ENCODE measurements at places on chromosomes 2 and 18.

DNA sequence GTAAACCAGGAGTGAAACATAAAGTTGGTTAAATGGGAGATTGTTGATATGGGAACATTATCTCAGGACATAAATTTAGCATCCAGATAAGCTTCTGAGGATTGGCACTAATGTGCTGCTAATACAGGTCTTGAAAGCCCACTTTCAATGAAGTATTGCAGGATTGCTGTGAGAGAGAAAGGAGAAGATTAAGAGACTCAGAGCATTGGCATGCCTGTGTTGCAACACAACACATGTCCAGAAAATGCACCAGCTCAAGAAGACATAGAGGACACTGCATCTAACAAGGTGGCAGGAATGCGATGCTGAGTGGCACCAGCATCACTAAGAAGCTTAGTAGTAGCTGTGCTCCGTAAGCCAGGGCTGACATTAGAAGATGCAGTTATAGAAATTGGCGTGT lies 728.9 kb downstream of the SUCLG1 start:
- H3K4me1 ChIP-seq: no peaks in the 10 kb centered on the region
- H3K36me3 ChIP-seq: no peaks in the 10 kb centered on the region
- no peak overlapping the region for H3K4me3 ChIP-seq
- no peaks in the 10 kb centered on the region for H3K27me3 ChIP-seq

- H3K4me1 ChIP-seq: no peaks in the 10 kb centered on the region
- no peaks in the 10 kb centered on the region for H3K27me3 ChIP-seq
- no peaks in the 10 kb centered on the region for H3K36me3 ChIP-seq
- H3K27ac ChIP-seq: no peak overlapping the region
Measured at GRCh38 chr2:205024822-205025518, 479.7 kb downstream of the PARD3B start.

- no peak overlapping the region for H3K4me3 ChIP-seq
- peaks cover 22% of the 10 kb centered on the region for H3K4me1 ChIP-seq
- H3K27me3 ChIP-seq: no peaks in the 10 kb centered on the region
- DNase-seq: no peak
- H3K36me3 ChIP-seq: no peaks in the 10 kb centered on the region
- H3K27ac ChIP-seq: peak overlapping the region; percentile 24
Measured at GRCh38 chr2:12074126-12074844, 327.9 kb downstream of the LPIN1 start.

DNA sequence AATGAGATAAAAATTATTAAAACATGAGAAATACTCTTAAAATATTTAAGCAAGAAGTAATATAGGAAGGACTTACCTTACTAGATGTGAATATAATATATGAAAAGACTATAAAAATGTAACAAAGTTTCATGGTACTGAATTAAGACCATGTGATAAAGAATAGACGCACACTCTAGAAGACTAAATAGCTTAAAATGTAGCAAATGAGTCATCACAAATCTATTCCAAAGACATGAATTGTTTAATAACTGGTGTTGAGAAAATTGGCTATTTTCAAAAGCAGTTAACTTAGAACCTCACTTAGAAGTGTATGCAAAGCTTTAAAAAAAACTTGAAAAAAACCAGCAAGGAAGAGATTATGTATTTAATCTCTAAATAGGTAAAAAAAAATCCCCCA lies 64.1 kb downstream of the POLE4 start:
- H3K27ac ChIP-seq: no peak overlapping the region
- H3K36me3 ChIP-seq: no peaks in the 10 kb centered on the region
- no peaks in the 10 kb centered on the region for H3K4me1 ChIP-seq
- no peaks in the 10 kb centered on the region for H3K27me3 ChIP-seq

- peaks cover 11% of the 10 kb centered on the region for H3K4me1 ChIP-seq
- H3K27ac ChIP-seq: no peak overlapping the region
- DNase-seq: no peak
- no peaks in the 10 kb centered on the region for H3K36me3 ChIP-seq
Measured at GRCh38 chr18:46756025-46756558, 761 bp downstream of the ST8SIA5 start.

DNA sequence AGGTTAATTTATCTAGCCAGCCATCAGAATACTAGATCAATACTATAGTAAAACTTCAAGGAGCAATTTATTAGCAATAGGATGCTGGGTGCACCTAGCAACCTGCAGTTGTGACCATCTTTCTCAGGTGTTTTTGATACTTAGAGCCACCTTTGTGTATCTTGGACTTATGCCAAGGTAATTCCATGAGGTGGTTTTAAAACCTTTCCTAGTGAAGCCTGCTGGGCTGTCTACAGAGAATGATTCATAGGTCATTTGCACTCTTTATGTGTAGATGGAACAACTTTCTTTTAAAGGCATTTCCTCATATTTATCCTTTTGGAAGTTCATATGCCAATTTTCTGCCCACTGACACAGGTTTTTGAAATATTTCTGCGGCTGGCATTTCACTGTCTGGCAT lies 1030.1 kb upstream of the POU3F3 start:
- H3K4me1 ChIP-seq: no peaks in the 10 kb centered on the region
- no peak overlapping the region for H3K27ac ChIP-seq
- H3K4me3 ChIP-seq: no peak overlapping the region
- no peaks in the 10 kb centered on the region for H3K36me3 ChIP-seq
- no peaks in the 10 kb centered on the region for H3K27me3 ChIP-seq

GRCh38 chr2:69381337-69381737 lies 5.7 kb downstream of the GFPT1 start:
- no peak for DNase-seq
- H3K4me3 ChIP-seq: no peak overlapping the region

- H3K27ac ChIP-seq: no peak overlapping the region
- no peaks in the 10 kb centered on the region for H3K36me3 ChIP-seq
- no peaks in the 10 kb centered on the region for H3K4me1 ChIP-seq
- DNase-seq: no peak
Measured at GRCh38 chr2:33746208-33746800, 147.2 kb upstream of the FAM98A start.

- peak overlapping the region; percentile 71 for H3K4me3 ChIP-seq
- peaks cover 38% of the 10 kb centered on the region for H3K4me1 ChIP-seq
- no peak for DNase-seq
- peak overlapping the region; percentile 90 for H3K27ac ChIP-seq
- H3K36me3 ChIP-seq: peaks cover 21% of the 10 kb centered on the region
- H3K27me3 ChIP-seq: no peaks in the 10 kb centered on the region
Measured at GRCh38 chr18:63137999-63138435, 181.6 kb downstream of the BCL2 start.

DNA sequence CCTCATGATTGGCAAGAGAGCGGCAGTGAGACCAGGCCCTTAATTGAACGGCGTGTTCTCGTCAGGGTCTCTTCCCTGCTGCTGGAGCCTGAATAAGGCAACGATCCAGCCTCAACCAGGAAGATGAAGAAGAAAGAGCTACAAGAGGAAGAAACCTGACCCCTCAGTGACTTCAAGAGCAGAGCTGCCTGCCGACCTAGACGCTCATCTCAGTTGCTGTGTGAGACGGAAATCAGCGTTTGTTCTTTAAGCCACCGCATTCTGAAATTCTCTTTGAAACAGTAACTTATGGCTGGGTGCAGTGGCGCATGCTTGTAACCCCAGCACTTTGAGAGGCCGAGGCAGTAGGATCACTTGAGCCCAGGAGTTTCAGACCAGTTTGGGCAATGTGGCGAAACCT lies 29.6 kb upstream of the KCNG3 start:
- no peaks in the 10 kb centered on the region for H3K4me1 ChIP-seq
- H3K36me3 ChIP-seq: no peaks in the 10 kb centered on the region
- H3K27ac ChIP-seq: no peak overlapping the region
- no peak for DNase-seq
- H3K4me3 ChIP-seq: no peak overlapping the region
- H3K27me3 ChIP-seq: no peaks in the 10 kb centered on the region

- H3K27me3 ChIP-seq: no peaks in the 10 kb centered on the region
- H3K4me1 ChIP-seq: peaks cover 74% of the 10 kb centered on the region
- no peak for DNase-seq
- H3K4me3 ChIP-seq: peak overlapping the region; percentile 91
Measured at GRCh38 chr2:30226144-30227032, 4.9 kb upstream of the LBH start.

DNA sequence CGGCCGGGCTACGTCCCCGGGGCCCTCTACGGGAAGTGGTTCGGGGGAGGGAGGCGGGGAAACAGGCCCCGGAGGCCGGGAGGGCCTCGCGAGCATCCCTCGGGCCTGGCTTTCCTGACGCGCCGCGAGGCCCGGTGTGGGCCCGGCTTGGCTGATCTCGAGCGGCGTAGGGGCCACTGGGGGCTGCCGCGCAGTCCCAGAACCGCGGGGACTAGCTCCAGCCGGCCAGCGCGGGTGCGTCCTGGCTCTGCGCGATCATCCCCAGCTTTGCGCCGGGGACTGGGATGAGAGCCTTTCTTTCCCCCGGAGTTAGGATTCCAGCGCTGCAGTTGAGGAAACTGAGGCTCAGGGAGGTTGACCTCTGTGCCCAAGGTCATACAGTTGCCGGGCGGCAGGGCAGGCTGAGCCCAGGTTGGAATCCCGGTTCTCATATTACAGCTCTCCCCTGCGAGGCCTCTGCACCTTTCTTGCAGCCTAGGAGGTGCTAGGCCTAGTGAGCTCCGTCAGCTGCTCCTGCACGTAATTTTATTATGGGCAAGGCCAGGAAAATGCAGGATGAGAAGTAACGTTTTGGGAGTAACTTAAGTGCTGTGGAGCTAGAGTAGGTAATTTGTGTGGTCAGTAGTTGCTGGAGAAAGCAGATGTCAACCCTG lies 501 bp downstream of the LPIN1 start:
- peaks cover 69% of the 10 kb centered on the region for H3K4me1 ChIP-seq
- H3K4me3 ChIP-seq: peak overlapping the region; percentile 82
- H3K27me3 ChIP-seq: no peaks in the 10 kb centered on the region
- H3K27ac ChIP-seq: peak overlapping the region; percentile 92
- peaks cover 14% of the 10 kb centered on the region for H3K36me3 ChIP-seq
- no peak for DNase-seq

DNA sequence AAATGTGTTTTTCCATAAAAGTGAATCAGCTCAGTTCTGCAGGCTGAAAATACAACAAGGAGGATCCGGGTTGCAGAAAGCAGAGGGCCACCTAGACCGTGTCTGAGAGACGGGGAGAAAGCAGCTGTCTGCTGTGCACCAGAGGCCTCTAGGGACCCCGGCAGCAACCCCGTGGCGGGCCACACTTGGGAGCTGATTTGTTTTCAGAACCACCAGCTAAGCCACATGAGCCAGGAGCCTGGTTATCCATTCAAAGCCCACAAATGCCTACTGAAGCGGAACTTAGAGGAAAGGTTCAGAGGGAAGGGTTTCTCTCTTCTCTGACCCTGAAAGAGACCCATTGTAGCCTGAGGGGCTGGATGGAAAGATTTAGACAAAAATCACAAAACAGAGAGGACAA lies 28.4 kb upstream of the ID2 start:
- no peak overlapping the region for H3K4me3 ChIP-seq
- H3K4me1 ChIP-seq: peaks cover 4% of the 10 kb centered on the region
- H3K27ac ChIP-seq: no peak overlapping the region
- no peaks in the 10 kb centered on the region for H3K36me3 ChIP-seq

DNA sequence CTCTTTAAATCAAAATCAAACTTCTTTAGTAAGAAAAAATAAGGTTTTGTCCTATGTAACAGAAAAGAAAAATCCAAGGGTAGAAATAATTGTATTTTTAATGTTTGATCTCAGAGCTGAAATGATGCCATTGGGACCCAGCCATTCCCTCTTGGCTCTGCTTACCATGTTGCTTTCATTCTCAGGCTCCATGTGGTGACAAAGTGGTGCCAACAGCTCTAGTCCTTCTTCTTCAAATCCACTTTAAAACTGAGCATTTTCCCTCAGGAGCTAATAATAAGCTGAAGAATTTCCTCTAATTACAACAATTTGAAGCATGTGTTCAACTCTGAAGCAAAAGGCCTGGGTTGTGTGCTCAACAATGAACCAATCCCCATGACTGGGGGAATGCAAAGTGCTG lies 327.9 kb downstream of the EN1 start:
- no peaks in the 10 kb centered on the region for H3K36me3 ChIP-seq
- no peaks in the 10 kb centered on the region for H3K27me3 ChIP-seq
- H3K4me3 ChIP-seq: no peak overlapping the region
- DNase-seq: no peak
- no peaks in the 10 kb centered on the region for H3K4me1 ChIP-seq
- no peak overlapping the region for H3K27ac ChIP-seq

DNA sequence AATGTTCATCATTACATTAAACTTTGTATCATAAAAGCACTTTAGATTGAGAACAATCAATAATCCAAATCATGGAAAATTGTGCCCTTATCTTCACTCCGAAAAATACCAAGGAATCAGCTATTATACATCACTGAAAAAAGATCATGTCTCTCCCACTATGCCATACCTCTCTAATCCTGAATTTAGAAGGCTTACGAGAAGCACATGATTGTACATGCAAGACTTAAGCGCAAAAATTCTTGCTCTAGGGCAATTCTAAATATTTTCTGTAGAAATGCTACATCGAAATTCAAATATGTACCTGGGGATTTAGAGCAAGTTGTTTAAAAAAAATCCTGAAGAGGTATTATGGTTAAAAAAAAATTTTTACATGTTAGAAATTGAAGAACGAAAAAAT lies 1.3 kb downstream of the CYTIP start:
- peaks cover 50% of the 10 kb centered on the region for H3K4me1 ChIP-seq
- DNase-seq: no peak
- H3K36me3 ChIP-seq: peaks cover 60% of the 10 kb centered on the region
- peak overlapping the region; percentile 94 for H3K27ac ChIP-seq

DNA sequence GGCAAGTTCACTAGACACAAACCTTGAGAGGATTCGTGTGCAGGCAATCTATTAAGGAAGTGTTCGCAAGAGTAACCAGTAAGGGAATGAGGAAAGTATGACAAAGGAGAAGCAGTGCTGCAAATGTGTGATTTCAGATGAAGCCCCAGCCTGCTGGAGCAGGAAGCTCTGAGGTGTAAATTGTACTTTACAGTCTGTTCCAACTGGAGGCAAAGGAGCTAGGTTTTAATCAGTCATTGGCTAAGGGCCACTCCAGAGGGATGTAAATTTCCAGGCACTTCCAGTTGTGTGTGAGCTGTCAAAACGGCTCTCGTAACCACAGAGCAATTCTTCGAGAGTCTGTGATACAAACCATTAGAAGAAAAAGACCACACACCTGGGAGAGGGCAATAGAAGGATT lies 359.5 kb upstream of the FAM98A start:
- no peaks in the 10 kb centered on the region for H3K36me3 ChIP-seq
- no peak overlapping the region for H3K4me3 ChIP-seq
- DNase-seq: no peak
- no peaks in the 10 kb centered on the region for H3K27me3 ChIP-seq

- peaks cover 15% of the 10 kb centered on the region for H3K27me3 ChIP-seq
- no peak overlapping the region for H3K4me3 ChIP-seq
- no peak for DNase-seq
Measured at GRCh38 chr2:20080839-20081415, 29.5 kb upstream of the LAPTM4A start.

- H3K4me1 ChIP-seq: peaks cover 6% of the 10 kb centered on the region
- peaks cover 4% of the 10 kb centered on the region for H3K36me3 ChIP-seq
- H3K27me3 ChIP-seq: peaks cover 14% of the 10 kb centered on the region
- H3K27ac ChIP-seq: peak overlapping the region; percentile 93
Measured at GRCh38 chr2:54522624-54523281, 66.6 kb downstream of the SPTBN1 start.

- no peak for DNase-seq
- H3K27me3 ChIP-seq: no peaks in the 10 kb centered on the region
- H3K4me1 ChIP-seq: peaks cover 9% of the 10 kb centered on the region
- H3K4me3 ChIP-seq: no peak overlapping the region
- H3K36me3 ChIP-seq: peaks cover 42% of the 10 kb centered on the region
- H3K27ac ChIP-seq: peak overlapping the region; percentile 11
Measured at GRCh38 chr2:112092286-112093041, 37.4 kb downstream of the TMEM87B start.

- no peak for DNase-seq
- peak overlapping the region; percentile 63 for H3K4me3 ChIP-seq
- H3K36me3 ChIP-seq: no peaks in the 10 kb centered on the region
- peaks cover 6% of the 10 kb centered on the region for H3K4me1 ChIP-seq
- peaks cover 51% of the 10 kb centered on the region for H3K27me3 ChIP-seq
Measured at GRCh38 chr18:23619388-23619881, 33.1 kb upstream of the NPC1 start.

Data from central memory CD8-positive, alpha-beta T cell (primary cell).